Stimulated activated CD8-positive, alpha-beta memory T cell treated with anti-CD3 and anti-CD28 coated beads, Interleukin-2, amount 100 ng/mL, for 1 hour (primary cell): ENCODE measurements at places on chromosomes 13 and 19.

DNA sequence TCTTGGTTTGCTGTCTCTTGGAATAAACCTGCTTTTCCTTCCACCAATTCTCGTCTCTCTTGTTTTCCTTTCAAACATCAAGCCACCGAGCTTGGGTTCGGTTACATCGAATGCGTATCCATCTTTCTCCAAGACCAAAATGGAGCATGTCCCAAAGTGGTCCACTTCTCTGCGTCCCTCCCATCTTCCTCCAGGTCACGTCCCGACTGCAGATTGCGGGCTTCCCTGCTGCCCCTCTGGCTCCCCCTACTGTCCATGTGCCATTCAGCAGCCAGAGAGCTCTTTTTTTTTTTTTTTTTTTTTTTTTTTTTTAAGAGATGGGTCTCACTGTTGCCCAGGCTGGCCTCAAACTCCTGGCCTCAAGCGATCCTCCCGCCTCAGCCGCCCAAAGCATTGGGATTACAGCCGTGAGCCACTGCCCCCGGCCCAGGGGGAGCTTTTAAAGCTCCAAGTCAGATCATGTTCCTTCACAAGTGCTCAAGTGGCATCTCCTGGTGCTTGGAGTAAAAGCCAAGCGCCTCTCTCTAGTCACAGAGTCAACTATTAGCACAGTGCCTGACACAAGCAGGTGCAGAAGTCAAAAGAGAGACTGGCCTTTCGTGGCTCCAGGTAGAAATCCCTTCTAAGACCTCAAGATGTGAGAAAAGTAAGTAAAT lies 10.0 kb downstream of the COL5A3 start:
- DNase-seq = peak; percentile 11

- DNase-seq = no peak
Observed at GRCh38 chr19:33096005-33096404, 15.0 kb downstream of the GPATCH1 start.

DNA sequence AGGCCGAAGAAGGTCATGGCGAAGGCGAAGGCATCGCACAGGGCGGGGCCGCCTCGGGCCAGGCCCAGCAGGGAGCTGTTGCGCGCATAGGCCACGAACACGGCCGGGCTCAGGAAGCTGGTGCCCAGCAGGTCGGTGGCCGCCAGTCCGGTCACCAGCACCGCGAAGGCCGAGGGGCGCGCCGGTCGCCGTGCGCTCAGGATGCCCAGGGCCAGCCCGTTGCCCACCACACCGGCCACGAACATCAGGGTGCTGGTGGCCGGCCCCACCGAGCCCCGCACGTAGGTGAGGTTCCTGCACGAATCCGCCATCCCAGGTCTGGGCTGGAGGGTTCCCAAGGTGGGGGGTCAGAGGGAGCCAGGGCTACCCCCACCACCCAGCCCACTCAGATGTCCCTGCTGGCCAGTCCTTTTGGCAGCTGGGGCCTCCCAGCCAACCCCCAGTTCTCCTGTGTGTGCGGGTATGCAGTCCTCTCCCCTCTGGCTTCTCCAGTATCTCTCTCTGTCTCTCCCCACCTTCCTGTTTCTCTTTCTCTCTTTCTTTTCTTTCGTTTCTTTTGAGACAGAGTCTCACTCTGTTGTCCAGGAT lies 880 bp downstream of the PTGIR start:
- no peak for DNase-seq

GRCh38 chr13:105684216-105684615 lies 851.2 kb downstream of the EFNB2 start:
- DNase-seq = no peak

DNA sequence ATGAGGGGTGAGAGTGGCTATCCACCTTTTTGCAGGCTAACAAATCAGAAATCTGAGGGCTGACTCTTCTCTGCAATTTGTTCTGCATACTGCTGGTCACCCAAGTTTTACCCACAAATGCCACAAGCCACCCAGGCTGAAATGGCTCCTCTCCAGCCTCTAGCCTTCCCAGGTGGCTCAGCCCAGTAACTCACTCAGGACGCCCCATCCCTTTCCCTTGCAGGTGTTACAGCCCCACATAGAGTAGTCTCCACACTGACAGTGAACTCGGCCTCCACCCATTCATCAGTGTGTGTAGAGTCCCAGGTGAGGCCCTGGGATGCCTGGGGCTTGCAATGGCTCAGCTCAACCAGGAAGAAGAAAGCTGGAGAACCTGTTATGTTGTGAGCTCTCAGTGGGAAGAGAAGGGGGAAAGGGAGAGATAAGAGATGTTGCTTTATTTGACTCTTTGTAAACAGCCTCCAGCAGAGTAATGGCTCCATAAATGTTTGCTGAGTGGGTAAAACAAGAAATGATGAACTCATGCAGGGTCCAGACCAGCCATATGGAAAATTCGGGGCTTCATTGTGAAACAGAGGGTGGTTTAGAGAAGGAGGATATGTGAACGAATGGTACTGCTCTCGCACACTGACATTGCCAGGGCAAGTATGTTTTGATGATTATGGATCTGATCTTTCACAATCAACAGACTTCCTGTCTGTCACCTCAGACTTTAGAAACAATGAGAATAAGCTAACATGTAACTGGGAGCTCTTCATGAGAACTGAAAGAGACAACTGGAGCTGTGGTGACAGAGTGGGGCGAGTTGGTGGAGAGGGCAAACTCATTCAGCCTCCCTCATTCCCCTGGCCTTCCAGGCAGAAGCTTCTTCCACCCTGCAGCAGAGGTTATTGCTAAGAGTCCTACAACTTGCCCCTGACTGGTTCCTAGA lies 74.2 kb upstream of the RFC3 start:
- DNase-seq = no peak

DNA sequence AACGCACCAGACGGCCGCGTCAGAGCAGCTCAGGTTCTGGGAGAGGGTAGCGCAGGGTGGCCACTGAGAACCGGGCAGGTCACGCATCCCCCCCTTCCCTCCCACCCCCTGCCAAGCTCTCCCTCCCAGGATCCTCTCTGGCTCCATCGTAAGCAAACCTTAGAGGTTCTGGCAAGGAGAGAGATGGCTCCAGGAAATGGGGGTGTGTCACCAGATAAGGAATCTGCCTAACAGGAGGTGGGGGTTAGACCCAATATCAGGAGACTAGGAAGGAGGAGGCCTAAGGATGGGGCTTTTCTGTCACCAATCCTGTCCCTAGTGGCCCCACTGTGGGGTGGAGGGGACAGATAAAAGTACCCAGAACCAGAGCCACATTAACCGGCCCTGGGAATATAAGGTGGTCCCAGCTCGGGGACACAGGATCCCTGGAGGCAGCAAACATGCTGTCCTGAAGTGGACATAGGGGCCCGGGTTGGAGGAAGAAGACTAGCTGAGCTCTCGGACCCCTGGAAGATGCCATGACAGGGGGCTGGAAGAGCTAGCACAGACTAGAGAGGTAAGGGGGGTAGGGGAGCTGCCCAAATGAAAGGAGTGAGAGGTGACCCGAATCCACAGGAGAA lies 1.9 kb downstream of the PPP1R12C start:
- DNase-seq = no peak

DNA sequence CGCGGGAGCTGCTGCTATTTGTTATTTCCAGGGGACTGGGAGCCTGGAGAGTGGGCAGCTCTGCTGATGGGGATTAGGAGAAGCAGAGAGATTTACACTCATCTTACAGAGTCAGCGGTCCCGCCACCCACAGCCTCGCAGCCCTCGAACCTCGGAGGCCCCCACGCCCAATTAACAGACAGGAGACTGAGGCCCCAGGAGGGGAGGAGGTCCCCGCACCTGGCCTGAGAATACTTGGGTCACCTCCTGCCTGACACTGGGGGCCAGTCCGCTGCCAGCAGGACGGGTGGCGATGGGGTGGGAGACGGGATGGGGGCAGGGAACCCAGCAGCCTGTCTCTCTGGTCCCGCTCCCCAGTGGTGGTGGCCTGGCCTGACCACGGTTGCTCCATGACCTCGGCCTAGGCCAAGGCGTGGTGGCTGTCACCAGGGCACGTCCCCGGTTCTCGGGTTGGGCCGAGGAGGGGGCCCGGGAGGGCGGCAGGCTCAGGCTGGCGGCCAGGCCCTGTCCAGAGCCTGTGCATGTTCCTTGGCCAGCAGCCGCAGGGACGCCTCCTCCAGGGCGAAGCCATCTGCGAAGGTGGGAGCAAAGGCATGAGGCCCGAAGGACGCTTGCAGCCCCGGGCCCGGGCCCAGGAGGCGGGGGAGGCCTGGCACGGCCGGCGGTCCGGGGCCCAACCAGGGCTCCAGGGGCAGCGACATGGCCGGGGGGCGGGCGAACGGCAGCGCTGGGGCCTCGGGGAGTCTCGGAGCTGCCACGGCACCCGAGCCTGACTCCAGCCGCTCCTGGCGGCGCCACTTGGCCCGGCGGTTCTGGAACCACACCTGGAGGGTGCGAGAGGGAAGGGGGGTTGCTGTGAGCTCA lies 1.7 kb downstream of the RAX2 start:
- no peak for DNase-seq

DNA sequence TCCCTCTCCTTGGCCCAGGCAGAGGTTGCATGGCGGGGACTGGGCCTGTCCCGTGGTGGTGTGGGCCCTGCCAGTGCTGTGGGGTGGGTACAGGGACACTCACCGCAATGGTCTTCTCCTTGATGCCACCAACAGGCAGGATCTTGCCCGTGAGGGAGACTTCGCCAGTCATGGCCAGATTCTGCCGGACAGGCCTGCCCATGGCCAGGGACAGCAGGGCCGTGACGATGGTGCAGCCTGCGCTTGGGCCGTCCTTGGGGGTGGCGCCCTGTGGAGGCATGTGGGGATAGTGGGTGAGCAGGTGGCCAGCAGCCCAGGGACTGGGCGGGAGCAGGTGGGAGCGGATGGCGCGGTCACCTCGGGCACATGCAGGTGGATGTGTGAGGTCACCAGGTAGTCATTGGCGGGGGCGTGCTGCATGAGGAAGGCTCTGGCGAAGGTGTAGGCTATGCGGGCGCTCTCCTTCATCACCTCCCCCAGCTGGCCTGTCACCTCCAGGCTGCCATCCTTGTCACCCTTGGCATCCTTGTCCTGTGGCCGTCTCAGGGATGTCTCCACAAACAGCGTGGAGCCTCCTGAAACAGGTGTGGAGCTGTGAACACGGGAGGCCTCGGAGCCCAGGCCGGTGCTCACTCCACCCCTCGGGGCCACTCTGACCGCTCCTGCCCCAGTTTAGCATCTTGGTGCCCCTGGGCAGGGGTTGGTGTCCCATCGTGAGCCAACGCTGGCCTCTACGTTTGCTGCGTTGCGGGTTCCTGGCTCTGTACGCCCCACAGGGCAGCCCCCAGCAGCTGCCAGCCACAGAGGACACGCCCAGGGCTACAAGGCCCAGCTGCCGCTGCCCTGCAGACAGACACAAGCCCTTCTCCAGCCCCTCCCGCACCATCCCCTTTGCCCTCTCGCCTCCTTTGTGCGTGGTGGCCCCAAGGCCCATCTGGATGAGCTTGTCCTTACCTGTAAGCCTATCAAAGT lies 3.4 kb downstream of the RPL36 start:
- no peak for DNase-seq

- DNase-seq = no peak
Observed at GRCh38 chr13:73040484-73040883, 18.3 kb upstream of the KLF5 start.

GRCh38 chr19:39411081-39411831 lies 1.2 kb upstream of the PLEKHG2 start:
- DNase-seq = no peak

GRCh38 chr19:18736415-18737336 lies 53.2 kb downstream of the CRTC1 start:
- no peak for DNase-seq

DNA sequence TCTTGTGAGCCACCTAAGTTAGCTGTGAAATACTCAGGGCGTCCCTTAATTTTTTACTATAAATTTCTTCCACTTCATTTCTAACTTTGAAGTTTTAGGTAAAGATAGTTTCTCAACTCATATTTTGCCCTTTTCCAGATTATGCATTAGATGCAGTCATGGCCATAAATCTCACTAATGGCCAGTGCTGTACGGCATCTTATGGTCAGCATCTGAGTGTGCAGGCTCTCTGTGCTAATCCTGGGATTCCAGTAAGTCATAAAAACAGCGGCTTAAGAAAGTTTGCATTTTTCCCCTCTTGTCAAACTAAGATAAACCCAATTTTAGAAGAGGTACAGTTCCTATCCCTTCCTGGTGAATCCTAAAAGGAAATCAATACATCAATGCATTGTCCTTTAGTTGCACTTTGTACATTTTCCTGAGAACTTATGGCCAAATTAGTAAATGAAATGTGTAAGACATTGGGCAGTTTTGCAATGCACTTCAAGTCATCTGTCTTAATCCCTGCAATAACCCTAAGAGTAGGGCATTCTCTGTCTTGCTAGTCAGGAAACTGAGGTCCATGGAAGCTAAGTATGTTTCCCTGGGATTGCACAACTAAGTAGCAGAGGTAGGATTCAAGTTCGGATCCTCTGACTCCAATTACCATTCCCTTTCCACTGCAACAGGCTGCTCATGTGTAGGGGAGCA lies 146.2 kb downstream of the DCT start:
- DNase-seq = no peak
